Activated CD4-positive, CD25-positive, alpha-beta regulatory T cell treated with anti-CD3 and anti-CD28 coated beads, Interleukin-2, amount 50 U/mL, for 24 hours (primary cell): ENCODE measurements at places on chromosomes 6 and 20.

- no peak for ATAC-seq
Measured at GRCh38 chr20:57625181-57625958, 5.1 kb upstream of the ZBP1 start.

DNA sequence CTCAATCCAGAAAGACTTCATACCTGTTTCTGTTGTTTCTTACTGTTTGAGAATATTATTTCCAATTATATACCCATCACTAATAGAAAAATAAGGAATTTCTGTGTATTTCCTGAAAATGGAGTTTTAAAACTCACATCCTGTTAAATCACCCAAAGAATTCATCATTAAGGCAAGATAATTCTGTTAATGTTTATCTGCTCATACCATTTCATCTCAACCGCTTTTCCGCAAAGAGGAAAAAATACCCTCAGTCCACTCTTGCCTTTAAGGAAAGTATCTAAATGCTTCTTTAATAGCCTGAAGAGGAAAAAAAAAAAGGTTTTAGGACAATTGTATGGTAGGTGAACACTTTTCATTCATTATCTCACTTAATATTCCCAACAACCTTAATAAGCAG lies 7.3 kb downstream of the TPMT start:
- ATAC-seq = no peak

DNA sequence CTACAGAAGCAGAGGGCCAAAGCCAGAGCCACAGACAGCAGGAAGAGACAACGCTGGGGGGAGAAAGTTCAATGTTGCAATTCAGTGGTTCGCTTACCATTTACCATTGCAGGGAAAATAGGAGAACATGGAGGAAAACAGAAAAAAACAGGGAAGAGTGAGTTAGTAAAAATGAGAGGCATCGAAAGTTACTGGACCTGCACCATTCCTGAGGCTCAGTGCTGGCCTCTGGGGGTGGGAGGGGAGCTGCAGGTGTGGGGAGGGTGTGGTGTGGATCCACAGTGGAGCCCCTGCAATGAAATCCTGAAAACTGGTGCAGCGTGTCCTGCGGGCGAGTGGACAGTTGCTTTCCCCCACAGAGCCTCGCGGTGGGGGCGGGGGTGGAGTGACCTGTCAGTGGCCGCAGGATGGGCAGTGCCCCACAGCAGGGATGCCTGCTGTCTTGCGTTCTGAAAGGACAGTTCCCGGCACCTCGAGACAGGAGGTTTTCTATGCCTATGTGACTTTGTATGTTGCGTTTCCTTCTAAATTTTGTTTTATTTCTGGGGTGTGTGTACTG lies 5.7 kb downstream of the TMEM181 start:
- no peak for ATAC-seq

DNA sequence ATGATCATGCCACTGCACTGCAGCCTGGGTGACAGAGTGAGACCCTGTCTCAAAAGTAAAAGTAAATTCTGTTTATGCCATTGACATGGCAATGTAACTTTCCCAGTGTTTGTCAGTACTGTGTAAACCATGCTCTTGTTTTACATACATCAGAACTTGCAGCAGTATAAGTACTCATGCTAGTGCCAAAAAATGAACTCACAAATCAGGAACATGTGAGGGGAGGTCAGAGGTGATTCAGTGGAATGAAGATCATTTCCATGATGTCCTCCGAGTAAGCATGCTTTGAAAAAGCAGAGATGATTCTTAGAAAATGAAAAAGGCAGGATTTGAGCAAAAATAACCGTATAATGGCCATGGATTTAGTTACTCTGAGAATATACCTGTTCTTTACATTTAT lies 81.9 kb downstream of the ANKS1A start:
- no peak for ATAC-seq

GRCh38 chr20:63312690-63313348 lies 19.8 kb downstream of the COL20A1 start:
- no peak for ATAC-seq

DNA sequence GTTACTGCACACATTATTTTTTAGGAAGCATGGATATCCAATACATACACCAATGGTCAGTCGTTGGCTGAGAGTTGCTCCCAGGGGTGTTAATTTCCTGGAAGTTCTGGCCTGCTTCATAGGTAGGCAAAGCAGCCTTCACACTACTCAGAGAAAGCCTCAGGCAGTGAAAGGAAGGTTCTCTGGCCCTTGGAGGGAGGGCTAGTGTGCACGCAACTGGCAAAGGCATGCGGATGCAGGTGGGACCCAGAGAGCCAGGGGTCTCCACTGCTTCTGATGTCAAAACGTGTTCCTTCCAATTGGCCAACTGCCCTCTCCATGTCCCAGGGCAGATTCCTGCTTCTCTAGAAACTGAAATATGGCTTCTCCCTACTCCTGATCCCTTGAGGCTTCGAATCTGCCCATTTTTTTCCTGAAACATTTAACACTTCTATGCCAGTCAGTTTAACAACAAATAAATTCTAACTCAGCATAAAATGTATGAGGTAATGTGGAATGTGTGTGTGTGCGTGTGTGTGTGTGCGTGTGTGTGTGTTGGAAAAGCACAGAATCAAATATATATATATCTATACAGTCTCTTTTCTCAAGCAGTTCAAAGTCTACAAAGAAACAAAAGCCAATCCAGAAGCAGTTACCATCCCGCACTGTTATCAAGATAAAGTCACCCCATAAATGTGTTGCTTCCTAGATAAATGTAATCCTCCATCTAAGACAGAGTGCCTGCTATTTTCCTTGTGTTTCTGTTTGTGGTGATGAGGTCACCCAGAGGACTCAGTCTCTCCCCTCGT lies 94.0 kb upstream of the HIVEP1 start:
- no peak for ATAC-seq
